ENCODE measurements at places on chromosomes 7 and 10.

- no peak for DNase-seq
Observed at GRCh38 chr7:85522070-85522469, 335.2 kb upstream of the SEMA3D start.

- no peak for DNase-seq
Observed at GRCh38 chr7:42272793-42273665, 36.0 kb upstream of the GLI3 start.

GRCh38 chr7:117411539-117411938, 15.8 kb downstream of the ASZ1 start:
- no peak for DNase-seq

DNA sequence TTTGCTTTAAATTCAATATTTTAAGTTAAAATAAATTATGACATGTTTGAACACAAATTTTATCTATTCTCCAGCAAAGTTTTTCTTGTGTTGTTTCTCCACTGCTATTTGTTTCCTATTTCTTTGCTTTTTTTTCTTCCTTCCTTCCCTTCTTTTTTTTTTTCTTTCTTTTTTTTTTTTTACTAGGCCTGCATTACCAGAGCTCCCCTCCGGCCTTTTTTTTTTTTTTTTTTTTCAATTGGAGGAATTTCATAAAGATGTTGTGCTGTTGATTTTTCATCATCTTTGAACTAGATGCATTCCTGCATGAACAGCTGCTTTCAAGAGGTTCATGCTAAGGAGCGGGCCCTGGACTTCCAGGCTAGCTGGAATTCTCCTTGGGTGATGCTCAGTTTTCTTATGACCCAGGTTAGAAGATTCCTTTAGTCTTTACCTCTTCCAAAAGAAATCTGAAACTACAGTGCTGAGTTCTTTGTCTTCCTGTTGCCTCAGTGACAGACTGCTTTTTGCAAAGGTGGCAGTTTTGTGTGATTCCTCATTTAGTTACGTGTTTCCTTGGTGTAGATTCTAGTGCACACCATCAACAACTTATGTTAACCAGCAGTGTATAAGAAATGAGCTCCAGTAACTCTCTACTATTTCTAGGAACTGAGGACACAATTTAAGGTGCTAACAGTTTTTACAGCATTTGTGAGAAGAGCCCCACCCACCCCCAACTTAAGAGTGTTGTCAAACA, 4.8 kb upstream of the CAMK1D start:
- no peak for DNase-seq

DNA sequence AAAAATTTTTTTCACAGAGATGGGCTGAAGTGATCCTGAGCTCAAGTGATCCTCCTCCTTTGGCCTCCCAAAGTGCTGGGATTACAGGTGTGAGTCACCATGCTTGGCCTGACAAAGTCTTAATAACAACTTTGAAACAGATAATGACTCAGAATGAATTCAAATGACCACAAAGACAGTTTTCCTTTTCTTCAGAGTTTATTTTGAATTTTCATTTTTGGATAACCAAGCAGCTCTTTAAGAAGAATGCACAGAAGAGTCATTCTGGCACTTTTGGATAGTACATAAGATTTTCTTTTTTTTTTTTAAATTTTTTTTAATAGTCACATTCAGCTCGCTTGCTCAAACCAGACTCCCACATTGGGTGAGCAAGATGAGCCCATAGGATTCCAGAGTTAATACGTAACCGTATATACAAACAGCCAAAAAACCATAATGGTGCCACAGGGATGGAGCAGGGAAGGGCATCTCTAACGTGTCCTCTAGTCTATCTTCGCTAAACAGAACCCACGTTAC, 43.0 kb upstream of the NMT2 start:
- DNase-seq: no peak

GRCh38 chr7:44891372-44891771, 6.0 kb upstream of the PURB start:
- no peak for DNase-seq

GRCh38 chr7:91929463-91929862, 11.2 kb upstream of the AKAP9 start:
- no peak for DNase-seq

DNA sequence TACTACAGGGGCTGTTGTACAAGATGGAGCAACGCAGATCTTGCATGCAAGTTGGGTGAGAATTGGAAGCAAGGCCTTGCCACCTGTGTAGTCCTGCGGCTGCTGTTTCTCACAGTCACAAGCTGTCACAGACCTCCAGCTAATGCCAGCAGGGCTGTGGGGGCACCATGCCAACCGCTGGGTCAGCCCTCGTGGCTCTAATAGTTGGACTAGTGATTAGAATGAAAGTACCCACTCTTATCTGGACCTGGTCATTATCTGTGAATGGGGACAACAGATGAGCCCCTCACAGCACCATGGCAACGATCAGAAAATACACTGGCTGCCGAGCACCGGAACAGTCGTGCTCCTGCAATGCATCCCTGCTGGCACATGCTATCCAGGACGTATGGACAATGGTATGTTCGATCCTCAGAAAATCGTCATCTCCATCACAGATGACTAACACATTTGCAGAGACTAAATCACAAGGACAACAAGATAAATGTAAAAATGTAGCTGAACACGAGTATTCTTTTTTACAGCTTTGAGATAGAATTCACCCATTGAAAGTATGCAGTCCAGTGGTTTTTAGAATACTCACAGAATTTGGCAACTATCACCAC, 80.4 kb upstream of the CALN1 start:
- no peak for DNase-seq

DNA sequence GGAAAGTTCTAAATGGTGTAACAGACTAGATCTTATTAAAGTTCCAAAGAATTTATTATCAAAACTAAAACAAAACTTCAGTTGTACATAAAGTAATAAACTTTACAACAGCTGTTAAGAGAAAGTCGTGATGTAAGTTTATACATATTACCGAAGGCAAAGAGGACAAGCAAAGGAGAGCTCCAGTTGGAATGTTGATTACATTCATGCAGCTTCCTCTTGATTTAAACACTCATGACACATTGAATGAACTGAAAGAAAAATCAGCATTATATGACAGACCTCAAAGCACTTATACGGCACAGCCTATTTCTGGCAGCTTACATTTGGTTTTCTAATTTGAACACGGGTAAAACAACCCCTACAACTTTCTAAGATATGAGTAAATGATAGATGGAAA, 13.6 kb downstream of the SRI start:
- DNase-seq: peak; percentile 74

- DNase-seq: peak; percentile 93
Observed at GRCh38 chr10:124403548-124403947, 15.2 kb downstream of the OAT start.

DNA sequence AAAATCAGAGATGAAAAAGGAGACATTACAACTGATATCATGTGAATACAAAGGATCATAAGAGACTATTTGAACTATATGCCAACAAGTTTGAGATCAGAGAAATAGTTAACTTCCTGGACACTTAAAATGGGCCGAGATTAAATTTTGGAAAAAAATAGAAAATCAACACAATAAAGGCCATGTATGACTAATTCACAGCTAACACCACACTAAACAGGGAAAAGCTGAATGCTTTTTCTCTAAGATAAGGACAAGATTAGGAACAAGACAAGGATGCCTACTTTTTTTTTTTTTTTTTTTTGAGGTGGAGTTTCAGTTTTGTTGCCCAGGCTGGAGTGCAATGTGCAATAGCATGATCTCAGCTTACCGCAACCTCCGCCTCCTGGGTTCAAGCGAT, 151.4 kb upstream of the MAGI2 start:
- no peak for DNase-seq

DNA sequence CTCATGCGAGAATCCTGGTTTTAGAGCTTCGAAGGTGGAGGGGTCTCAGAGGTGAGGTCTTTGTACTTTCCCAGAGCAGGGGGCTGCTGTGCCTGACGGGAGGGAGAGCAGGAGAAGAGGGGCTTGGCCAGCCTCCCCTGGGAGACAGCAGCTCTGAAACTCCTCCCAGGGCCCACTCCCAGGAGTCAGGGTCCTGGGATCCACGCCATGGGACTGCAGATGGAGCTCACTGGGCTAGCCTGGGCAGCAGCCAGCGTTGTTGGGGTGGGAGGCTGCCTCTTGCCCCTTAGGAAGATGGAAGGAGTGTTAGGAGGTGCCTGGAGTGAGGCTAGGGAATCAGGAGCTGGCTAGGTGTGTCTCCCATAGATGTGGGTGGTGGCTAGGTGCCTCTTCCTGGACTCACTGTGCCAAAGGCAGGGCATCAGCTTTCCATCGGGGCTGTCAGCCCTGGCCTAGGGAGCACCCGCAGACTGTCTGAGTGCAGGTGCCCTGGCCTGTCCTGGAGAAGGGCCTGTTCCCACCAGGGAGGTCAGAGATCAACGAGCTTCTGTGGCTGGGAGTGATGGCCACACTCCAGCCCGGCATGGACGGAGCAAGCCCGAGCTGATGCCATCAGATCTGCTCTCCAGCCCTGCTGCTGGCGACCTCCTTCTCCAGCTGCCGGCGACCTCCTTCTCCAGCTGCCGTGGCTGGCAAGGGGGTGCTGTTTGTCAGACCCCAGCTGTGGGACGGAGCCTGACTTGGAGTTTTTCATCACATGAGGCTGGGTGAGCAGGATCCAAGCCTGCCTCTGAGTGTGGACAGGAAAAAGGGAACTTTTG, 111.3 kb downstream of the PTPN20 start:
- no peak for DNase-seq

DNA sequence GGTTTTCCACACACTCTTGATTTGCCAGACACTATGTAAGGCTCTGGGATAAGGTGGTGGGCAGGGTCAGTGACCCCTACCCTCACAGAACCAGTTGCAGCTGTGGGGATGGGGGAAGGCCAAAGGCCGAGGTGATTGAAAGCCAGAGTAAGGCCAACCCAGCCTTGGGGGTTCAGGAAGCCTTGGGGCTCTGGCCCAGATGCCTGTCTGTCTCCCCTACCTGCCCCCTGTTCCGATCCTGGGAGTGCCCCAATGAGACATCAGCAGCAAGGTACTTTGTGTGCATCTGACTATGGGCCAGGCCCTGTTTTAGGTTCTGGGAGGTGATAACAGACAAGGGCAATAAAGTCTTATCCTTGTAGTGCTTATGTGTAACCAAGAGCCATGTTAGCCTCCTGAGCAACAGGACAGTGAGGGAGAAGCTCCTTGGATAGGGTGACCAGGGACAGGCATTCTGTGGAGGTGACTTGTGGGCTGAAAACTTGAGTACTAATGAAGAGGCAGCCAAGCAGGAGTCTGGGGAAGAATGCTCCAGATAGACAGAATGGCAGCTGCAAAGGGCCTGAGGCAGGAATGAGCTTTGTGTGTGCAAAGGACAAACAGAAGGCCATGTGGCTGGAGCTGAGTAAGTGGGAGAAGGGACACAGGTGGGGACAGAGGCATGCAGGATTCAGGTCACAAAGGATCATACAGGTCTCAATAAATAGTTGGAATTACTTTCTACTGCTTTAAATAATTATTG, 35.4 kb downstream of the TSPAN14 start:
- DNase-seq: no peak

DNA sequence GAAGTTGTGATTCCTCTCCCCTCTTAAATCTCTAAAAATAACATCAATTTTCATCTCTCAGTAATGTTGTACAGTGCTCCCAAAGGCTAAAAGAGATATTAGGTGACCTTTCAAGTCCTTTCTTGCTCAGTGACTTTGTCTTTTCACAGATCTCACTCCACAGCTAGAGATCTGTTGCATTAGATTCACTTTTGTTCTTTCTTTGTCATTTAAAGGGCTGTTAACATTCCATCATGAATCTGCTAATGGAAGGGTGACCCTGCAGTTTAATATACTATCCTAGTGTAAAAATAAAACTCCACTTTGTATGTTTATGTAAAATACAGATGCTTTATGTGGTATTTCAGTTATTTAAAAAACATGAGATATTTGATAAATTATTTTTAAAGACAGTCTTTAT, 30.5 kb downstream of the GNAI1 start:
- no peak for DNase-seq
